Mucosa of descending colon (tissue), 3 donors: ENCODE measurements at places on chromosomes 5 and 9.

DNA sequence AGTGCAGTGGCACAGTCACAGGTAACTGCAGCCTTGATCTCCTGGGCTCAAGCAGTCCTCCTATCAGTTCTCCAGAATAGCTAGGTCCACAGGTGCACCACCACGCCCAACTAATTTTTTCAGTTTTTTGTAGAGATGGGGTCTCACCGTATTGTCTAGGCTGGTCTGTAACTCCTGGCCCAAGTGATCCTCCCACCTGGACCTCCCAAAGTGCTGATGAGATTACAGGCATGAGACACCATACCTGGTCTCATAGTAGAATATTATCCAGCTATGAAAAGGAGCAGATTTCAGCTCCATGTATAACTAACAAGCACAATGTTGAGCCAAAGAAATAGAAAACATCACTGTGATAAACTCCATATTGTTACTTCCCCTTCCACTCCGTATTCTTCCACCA, 69.8 kb downstream of the FAM78A start:
- DNase-seq, result no peak

DNA sequence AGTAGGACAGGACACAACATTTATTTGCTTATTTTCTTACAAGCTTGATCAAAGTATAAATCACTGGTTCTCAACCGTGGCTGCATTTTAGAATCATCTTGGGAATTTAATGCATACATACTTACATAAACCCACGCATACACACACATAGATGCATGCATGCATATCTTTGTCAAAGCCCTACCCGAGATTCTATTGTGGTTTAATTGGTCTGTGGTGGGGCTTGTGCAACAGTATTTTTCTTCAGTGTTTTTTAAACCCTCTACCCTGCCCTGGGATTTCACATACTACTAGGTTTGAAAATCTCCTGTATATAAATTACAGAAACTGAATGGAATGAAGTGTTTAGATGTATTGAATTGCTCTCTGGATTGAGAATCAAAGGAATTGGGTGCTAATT, 1166.2 kb downstream of the MAT2B start:
- DNase-seq, result no peak

- DNase-seq, result peak; percentile 6
Measured at GRCh38 chr9:21030389-21031035, 928 bp downstream of the HACD4 start.

DNA sequence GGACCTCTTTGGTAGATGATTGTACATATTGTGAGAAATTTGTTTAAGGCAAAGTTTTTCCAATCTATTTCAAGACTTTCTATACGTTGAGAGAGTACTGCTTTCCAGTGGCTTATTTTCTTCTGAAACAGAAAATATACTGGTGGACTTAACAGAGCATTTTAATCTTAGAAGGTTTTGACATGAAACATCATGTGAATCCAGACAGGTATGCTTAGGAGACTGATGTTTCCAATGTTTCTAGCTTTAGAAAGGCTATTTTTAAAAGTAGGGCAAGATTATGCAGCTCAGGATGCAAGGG, 71.0 kb downstream of the PIK3R1 start:
- DNase-seq, result no peak

GRCh38 chr9:126608551-126608950, 5.2 kb upstream of the LMX1B start:
- no peak for DNase-seq

DNA sequence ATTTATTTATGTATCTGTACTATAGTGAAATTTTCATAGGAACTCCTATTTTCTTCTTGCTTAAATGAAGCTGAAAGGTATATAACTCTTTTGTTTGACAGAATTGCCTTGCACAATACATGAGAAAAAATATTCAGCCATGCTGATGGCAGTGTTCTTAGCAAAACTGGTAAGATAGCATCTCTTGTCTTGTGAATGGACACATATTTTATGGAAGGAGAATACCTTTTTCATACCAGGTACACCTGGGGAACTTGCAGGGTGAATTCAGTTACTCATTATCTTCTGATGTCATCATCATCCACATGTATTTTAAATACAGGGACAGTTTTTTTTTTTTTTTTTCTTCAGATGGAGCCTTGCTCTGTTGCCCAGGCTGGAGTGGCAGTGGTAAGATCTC, 49.4 kb downstream of the MAMDC2 start:
- no peak for DNase-seq

DNA sequence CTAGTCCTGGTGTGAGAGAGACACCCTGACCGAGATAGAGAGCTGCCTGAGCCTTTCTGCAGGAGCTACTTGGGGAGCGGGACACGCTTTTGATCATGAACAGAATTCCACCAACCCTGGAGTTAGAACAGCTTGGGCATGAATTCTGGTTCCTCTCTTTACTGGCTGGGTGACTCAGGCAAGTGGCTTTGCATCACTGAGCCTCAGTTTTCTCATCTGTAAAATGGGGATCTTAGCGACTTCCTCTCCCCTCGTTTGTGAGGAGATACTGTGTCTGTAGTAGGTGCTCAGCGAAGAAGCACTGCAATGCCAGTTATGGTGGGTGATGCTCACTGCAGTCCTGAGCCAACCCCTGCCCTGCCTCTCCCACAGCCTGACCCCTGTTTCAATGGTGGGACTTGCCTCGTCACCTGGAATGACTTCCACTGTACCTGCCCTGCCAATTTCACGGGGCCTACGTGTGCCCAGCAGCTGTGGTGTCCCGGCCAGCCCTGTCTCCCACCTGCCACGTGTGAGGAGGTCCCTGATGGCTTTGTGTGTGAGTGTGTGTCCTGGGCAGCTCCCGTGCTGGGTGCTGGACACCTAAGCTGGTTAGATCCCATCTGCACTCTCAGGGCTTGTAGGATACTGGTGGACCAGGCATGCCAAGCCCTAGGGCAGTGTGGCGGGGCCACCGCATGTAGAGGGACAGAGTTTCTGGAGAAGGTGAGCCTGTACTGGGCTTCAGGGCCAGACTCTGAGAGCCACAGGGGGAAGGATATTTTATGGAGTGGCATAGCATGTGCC, 16.0 kb downstream of the CRB2 start:
- no peak for DNase-seq

GRCh38 chr5:56989676-56990075, 37.8 kb upstream of the MIER3 start:
- no peak for DNase-seq

- no peak for DNase-seq
Measured at GRCh38 chr5:19605846-19606407, 382.1 kb downstream of the CDH18 start.

DNA sequence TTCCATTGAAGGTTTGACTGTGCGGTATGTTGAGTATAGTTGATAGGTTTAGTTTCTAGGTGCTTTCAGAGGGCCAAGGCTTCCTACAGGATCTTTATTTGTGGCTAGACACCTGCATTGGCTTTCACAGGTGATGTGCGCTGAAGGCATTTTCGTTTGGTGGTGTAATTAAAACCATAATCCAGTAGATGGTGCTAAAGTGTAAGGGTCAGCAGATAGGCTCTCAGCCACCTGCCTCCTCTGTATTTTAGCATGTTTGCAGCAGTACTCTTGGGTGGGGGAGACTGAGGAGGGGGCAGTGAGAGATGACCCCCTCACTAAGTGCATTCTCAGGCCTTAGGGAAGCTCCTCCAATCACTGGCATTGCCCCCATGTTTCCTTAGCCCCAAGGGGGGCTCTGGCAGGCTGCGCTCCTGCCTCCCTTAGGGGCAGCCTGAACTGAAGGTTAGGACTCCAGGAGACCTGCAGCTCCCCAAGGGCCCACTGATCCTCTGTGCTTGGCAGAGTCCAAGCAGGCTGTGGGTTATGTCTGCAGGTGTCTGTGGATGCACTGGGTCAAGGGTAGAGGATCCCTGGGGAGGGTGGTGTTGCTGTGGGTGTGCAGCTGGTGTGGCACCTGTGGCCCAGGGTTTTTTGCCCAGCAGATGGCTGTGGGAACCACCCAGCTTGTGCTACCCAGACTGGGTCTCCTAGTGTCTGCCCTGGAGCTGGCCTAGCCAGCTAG, 23.4 kb downstream of the CDK20 start:
- no peak for DNase-seq

- no peak for DNase-seq
Measured at GRCh38 chr9:121711281-121711680, 59.8 kb downstream of the DAB2IP start.

GRCh38 chr9:31028137-31028536, 1356.3 kb upstream of the ACO1 start:
- DNase-seq, result no peak

GRCh38 chr5:150490754-150491153, 17.2 kb upstream of the NDST1 start:
- no peak for DNase-seq

DNA sequence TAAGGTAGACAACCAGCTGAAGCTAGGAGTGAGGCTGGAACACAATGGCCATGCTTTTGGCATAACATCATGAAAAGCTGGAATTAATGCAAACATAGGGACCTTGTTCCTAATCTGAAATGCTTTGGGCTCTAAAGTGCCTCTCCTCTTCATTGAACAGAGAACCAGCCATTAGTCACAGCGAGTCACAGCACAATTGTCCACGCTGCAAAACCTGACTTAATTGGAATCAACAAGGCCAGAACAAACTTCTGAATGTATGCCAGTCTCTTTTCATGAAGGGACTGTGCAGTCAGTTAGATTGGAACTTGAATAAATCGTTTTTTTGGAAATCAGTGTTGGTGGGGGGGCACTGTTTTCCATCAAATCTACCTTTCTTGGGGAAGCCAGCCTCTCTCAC, 96.5 kb downstream of the JAKMIP2 start:
- DNase-seq, result no peak

GRCh38 chr5:33470544-33470943, 29.8 kb downstream of the TARS1 start:
- DNase-seq, result no peak

GRCh38 chr5:156971848-156972525, 9.0 kb upstream of the TIMD4 start:
- no peak for DNase-seq

GRCh38 chr5:59371525-59372127, 521.9 kb downstream of the PDE4D start:
- no peak for DNase-seq

GRCh38 chr9:135440620-135441019, 39.0 kb upstream of the PPP1R26 start:
- DNase-seq, result no peak

GRCh38 chr5:103369125-103370120, 110.9 kb downstream of the MACIR start:
- no peak for DNase-seq

DNA sequence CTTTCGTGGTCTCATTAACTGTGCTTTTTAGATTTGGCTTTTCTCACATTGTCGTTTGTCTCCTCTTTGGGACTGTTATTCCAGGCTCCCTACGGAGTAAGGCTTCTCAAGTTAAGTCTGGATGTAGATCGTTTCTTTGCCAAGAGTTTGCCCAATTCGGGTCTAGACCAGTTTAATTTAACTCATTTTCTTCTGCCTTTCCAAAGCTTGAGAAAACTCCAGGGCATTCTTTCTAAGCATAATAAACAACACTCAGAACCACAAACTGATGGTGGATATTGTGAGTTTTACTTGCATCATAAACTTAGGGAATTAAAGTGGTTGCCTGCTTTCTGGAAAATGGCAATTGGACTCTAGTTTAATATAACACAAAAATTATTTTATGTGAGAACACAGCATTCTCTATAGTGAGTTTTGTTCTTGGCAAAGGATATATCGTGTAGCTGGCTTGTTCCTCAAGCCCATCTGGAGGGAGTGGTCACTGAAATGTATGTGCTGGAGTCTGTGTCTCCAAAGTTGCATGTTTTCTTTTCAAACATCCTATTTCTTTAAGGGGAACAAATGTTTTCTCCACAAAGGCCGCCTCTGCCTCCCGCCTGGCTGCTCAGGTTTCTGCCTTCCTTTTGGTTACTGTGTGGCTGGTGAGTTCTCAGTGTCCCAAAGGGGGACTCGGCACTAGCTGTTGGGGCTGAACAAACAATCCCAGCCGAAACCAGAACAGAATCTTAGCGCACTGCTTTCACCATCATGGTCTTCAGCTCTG, 211.3 kb upstream of the FBN2 start:
- DNase-seq, result no peak

DNA sequence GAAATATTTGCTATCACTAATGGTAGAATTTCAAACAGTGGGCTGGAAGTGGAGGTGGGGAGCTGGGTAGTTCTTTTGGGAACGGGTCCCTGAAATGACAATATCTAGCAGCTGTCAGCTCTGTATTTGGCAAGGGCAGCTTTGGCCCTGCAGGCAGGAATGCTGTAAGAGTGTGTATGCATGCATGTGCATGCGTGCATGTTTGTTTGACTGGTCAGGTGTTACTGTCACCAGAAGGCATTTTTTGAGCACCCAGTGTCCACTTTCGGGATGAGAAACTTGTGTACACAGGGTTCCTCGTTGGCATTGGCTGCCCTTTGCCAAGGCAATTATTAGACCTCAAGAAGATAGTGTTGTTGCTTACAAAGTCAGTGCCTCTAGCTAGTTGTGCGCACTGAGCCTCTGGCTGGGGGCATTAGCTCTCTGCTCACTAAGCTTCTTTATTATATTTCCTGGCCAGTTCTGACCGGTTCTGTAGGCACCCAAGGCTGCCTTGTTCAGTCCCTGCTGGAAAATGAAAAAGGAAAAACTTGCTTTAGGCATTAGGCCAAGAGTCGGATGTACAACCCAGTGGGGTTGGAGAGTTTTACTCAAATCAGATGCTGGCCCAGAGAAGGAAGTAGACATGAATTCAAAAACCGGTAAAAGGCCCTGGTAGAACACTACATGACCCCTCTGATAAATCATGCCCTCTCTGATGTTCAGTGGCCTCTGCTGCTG, 2.0 kb downstream of the CYFIP2 start:
- DNase-seq, result no peak

- DNase-seq, result peak; percentile 73
Measured at GRCh38 chr5:133287500-133287899, 235.7 kb downstream of the HSPA4 start.

GRCh38 chr5:76007904-76008303, 75.3 kb upstream of the SV2C start:
- no peak for DNase-seq

- DNase-seq, result no peak
Measured at GRCh38 chr9:11356067-11356466, 743.3 kb upstream of the PTPRD start.

- DNase-seq, result peak; percentile 93
Measured at GRCh38 chr9:91164724-91165520, 196.8 kb downstream of the AUH start.

GRCh38 chr9:89524963-89525362, 27.1 kb upstream of the SEMA4D start:
- DNase-seq, result no peak

DNA sequence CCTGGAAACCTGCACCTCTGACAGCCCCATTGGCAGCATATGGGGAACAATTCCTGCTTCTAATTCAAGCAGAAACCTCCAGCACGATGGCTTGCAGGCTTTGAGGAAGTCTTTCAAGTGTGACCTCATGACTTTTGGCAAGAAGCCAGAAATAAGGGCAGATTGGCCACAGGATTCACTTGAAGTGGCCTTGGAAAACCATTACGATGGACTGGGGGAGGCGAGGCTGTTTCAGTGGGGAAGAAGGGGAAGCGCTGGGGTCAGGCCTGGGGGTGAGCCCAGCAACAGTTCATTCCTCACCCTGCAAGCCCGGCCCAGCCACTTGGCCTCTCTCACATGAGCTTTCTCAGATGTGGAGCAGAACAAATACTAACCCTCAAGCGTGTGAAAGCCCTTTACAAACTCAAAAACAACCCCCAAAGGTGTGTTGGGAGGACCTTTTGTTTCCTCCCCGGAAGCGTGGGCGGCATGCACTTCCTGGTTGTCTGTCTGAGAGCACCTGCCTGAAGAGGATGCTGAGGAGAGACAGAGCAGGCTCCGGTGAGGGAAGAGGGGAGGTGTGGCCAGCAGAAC, 26.9 kb upstream of the EEIG1 start:
- peak; percentile 92 for DNase-seq

GRCh38 chr5:58013542-58014258, 446.2 kb downstream of the PLK2 start:
- DNase-seq, result no peak

GRCh38 chr9:88533951-88534455, 975 bp upstream of the NXNL2 start:
- peak; percentile 16 for DNase-seq
